AG08395 (cell line): ENCODE measurements at places on chromosomes 16 and 17.
A peak's percentile ranks its signal among the peaks of the same experiment; 100 is the strongest.

DNA sequence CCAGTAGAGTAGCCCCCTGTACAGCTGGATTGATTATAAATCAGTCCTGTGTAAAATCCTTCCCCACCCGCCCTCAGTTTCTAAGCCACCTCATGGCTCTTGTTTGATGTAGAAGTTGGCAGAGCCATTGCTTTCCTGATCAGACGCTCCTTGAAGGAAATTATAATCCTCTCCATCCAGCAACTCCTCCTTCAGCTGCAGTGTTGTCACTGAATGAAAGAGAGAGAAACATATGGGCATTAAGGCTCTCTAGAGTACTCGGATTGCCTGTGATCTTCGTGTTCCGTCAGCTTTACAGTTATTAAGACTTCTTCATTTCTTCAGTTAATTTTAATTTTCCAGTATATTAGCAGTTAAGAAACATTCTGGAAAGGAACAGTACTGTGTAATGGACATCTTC, 14.3 kb downstream of the NME2 start:
- no peak for DNase-seq

GRCh38 chr16:4273858-4274311, 1.1 kb upstream of the TFAP4 start:
- no peak for DNase-seq

- DNase-seq: peak; percentile 39
These were observed 29.7 kb downstream of the FAM222B start for GRCh38 chr17:28812748-28813377.

GRCh38 chr16:86556576-86556975, 1.5 kb upstream of the MTHFSD start:
- DNase-seq: no peak

DNA sequence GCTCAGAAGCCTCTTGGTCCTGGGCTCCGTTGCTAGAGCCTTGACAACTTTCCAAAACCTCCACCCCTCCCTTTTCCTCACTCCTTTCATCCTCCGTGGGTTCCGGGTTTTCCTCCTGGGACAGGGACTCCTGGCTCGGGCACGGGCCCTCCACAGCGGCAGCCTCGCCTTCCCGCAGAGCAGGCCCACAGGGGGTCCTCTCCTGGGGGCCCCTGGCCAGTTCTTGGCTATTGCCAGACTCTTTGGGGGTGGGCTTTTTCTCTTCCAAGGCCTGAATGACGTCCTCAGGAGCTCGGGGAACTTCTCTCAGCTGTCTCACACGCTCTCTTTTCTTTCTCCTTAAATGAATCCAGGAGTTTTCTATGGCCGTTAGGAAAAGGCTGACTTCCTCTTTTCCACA, 19.3 kb upstream of the MNT start:
- DNase-seq: no peak

DNA sequence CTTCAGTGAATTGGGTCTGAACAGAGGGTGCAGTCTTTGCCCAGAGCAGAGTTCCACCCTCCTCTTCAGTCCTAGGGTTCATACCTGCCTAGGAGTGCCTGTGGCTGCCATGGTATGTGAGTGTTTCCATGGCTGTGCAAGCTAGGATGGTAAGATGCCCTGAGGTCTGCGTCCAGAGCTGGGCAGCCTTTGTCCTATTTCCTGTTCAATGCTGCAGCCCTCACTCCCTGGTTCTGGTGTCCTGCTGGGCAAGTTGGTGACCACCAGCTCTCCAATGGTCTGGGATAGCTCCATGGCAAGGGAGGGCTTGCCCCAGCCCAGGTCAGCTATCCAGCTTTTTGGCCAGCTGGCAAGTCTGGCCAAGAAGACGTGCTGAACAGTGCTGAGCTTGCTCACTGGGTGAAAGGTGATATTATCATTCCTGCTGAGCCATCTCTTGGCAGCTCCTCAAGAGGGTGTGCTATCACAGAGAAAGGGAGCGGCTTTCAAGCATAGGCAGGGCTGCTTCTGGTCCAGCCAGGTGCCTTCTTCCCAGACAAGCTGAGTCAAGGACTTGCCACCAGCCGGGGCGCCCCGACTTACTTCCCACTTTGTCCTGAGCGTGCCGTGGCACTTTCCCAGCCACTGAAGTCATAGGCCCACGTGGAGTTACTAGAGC, 13.0 kb upstream of the NFATC3 start:
- peak; percentile 71 for DNase-seq

DNA sequence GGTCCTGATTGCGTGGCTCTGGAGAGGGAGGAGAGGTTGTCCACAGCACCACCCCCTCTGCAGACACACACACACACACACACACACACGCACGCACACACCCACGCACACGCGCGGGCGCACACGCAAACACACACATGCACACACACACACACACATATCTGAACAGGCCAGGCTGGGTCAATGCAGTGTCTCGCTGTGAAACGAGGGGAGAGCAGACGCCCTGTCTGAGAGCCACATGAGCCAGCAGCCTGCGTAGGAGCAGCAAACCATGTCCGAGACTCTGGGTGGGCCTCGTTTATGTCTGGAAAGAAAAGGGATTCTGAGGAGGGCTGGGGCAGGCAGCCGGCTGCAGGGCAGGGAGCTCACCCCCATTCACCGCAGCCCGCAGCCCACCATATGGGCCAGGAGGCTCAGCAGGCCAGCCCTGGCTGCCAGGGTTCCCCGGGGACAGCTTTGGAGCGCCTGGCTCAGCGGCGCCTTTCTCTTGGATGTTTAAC, 93.3 kb upstream of the TNRC6C start:
- peak; percentile 25 for DNase-seq

GRCh38 chr16:28187595-28188004, 24.2 kb downstream of the XPO6 start:
- DNase-seq: no peak

DNA sequence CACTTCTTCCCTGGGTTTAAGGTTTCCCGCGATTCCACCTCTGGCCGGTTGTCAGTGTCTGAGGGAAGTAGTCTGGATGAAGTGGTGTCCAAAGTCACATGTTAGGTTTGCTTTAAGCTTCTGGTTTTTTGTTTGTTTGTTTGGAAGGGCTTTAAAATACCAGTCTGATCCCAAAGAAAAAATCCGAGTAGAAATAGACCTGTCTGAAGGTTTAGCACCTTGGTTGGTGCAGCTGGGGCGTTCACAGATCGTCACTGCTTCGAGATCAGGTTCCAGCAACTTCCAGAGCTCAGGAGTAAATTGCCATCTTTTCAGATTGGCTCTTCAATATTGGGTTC, 567 bp downstream of the TMEM97 start:
- DNase-seq: no peak

GRCh38 chr17:57288773-57289121, 32.4 kb downstream of the MSI2 start:
- no peak for DNase-seq

GRCh38 chr16:27712251-27712711, 162.3 kb downstream of the KATNIP start:
- no peak for DNase-seq

GRCh38 chr16:24988593-24989338, 26.4 kb downstream of the ARHGAP17 start:
- peak; percentile 57 for DNase-seq

- no peak for DNase-seq
These were observed 412.8 kb downstream of the ZFHX3 start for GRCh38 chr16:72635104-72635503.

GRCh38 chr16:72910875-72911274, 137.1 kb downstream of the ZFHX3 start:
- no peak for DNase-seq

DNA sequence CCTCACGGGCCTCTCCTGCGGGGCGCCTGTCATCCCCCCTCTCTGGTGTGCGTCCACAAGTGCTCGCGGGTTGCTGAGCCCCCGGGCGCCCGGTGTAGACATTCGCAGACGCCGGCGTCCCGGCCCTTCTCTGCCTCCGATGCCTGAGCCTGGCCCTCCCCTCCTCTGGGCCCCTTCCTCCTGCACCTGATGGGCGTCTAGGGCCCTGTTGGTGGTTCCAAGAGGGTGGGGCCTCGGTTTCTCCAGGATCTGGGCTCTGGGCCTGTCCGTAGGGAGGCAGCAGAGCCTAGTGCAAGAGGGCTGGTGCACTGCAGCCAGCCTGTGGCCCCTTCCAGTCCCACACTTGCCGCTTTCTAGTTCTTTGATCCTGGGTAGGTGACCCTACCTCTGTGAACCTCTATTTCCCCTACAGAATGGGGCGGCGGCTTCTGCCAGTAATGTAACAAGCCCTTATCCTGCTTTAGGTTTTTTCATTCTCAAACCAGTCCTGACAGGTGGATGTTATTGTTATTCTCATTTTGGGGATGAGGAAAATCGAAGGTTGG, 623 bp downstream of the E4F1 start:
- peak; percentile 68 for DNase-seq

- no peak for DNase-seq
These were observed 3.8 kb upstream of the XYLT1 start for GRCh38 chr16:17474572-17474971.

GRCh38 chr16:54817432-54817831, 113.2 kb upstream of the IRX5 start:
- DNase-seq: peak; percentile 45

DNA sequence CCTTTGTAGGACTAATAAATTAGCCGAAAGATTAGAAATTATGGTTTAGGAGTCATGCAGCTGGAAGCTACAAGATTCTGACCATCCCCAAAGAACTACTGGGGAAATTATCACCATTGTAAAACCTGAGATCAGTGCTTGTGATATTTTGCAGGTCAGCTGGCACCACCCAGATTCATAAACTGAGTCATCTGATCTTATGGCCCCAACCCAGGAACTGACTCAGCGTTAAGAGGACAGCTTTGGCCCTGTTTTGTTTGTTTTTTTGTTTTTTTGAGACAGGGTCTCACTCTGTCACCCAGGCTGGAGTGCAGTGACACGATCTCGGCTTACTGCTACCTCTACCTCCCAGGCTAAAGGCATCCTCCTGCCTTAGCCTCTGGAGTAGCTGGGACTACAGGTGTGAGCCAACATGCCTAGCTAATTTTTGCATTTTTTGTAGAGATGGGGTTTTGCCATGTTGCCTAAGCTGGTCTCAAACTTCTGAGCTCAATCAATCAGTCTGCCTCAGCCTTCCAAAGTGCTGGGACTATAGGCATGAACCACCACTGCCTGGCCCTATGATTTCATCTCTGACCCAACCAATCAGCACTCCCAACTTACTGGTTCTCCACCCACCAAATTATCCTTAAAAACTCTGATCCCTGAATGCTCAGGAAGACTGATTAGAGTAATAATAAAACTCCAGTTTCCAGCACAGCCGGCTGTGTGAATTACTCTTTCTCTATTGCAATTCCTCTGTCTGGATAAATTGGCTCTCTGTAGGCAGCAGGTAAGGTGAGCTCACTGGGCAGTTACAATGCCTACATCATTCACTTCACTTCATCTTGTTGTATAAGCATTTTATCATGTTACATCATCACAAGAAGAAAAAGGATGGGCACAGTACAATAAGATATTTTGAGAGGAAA, 79.4 kb upstream of the KSR1 start:
- peak; percentile 38 for DNase-seq

GRCh38 chr16:22374311-22375116, at the start of gene CDR2:
Gene CDR2, minus strand, starts transcription at chr16:22374619. Its CDS starts 310 bp downstream, at chr16:22374309.
- peak; percentile 98 for DNase-seq

- no peak for DNase-seq
These were observed 214.6 kb downstream of the CCDC182 start for GRCh38 chr17:57530508-57530907.

- DNase-seq: no peak
These were observed 251.4 kb upstream of the KIF2B start for GRCh38 chr17:53571342-53571741.
